ENCODE measurements at places on chromosomes 7 and 10.

DNA sequence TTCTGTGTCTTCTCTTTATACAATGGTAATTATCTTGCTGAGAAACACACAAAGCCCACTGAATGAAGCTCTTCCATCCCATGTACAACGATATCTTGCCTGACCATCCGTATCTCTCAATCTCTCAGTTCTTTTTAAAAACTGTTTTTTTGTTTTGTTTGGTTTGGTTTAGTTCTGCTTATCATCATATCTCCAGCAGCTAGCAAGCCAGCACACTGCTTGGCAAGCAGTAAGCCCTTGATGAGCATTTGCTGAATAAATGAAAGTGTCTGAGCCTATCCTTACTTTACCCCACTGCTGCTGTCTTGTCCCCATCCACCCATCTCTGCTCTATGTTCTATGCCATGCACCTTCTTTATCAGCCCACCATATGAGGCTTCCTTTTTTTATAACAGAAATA is 34.2 kb downstream of the ITGB1 start:
- no peak for DNase-seq

DNA sequence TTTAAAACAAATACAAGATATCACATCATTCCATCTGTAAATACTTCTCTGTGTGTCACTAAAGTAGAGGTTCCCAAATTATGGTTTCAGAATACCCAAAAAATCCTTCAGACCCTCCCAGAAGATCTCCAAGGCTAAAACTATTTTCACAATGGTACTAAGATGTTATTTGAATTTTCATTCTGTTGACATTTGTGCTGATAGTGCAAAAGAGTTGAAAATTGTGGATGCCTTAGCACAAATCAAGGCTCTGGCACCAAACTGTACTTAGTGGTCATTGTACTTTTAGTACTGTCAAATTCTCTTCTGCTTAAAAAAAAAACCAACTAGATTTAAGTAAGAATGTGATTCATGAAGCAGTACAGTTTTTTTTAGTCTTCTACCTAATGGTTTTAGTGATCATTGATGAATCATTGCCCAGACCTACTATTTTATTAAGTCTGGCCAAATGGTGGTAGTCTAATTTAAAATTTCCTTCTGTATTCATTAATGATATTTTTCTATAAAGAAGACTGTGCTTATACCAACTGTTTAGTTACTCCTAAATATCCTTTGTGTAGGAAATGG is 50.5 kb downstream of the TPST1 start:
- DNase-seq = no peak

DNA sequence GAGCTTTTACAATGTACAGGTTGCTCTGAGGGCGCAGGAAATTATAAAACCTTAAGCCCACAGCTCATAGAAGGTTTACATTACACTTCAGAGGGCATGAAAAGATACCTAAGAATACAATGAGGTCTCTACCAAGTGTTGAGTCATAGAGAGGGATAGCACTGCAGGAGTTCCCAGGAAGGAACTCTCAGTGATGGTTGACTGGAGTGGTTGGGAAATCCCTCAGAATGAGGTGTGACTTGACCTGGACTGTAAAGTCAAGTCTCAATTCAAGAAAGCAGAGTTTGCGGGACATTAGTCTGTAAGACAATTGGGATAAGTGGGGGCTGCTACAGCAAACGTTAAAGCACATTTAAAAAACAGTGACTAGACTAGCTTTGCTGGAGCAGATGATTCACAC is 21.9 kb downstream of the TNKS2 start:
- peak; percentile 50 for DNase-seq

GRCh38 chr7:82410461-82410860 is 33.1 kb downstream of the CACNA2D1 start:
- DNase-seq = no peak

DNA sequence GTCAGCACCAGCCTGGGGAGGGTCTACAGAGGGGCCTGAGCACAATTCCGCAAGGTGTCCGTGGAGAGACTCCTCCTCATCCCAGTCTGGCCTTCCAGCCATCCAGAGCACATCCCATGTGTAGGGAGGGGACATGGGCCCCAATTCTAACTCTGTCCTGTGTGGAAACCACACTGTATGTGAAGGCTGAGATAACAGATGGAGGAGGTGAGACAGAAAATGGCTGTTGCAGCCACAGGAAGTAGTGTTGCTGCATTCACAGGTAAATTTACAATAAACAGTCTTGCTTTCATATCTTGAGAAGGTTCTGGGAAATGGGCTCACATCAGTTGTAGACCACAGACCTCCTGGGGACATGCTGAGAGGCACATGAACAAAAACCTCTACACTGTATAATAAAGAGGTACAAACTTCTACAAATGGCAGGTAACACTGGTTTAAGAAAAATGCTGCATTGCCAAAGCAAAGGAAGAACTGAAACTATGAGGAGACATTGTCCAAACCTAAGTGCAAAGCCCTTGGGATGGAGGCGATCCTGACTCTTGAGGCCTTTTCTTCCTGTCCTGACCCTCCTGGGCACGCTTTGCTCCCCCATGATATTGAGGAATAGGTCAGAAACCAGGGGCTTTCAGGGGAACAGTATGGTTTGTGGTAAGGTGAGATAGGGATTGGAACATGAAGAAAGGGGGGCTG is 21.6 kb upstream of the GIMAP2 start:
- DNase-seq = no peak

DNA sequence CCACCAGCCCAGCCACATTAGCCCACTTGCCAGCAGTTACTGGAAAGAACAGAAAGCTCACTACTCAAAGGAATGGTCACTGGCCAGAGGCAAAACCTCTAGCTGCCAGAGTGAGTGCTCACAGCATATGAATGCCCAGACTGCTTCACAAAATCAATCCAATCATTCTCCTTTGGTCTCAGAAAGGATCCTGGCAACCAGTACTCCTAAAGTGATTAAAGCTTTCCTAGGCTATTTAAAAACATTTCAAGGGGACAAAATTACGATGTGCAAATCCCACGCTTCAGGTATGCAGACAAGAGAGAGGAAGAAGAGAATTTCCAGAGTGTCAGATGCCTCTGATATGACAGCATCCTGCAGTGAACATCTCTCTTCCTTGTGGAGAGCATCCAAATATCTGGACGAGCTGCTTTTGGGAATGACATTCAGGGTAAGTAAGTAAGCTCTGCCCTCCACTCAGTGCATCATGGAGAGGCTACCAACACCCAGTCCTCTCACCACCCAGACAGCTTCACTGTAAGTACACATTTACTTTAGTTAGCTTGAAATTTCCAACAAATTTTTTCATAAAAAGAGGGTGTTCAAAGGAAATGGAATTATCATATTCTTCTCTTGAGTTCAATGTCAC is 25.1 kb downstream of the ICA1 start:
- DNase-seq = no peak

DNA sequence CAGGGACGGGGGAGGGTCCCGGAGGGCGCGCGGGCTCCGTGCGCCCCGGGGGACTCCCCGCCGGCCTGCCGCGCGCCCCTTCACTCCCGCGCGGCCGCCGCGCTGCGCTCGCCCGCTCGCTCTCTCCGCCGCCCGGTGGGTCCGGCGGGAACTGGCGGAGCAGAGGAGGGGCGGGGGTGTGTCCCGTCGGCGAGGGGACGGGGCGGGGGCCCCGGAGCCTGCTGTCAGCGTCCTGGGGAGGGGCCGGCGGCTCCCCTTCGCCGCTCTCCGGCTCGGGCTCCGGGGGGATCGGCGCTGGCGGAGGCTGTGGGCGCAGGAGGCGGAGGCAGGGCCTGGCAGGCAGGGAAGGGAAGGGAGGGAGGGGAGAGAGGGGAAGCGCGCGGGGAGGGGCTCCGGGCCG is at the start of gene SH3PXD2A:
SH3PXD2A (minus strand) TSS at position 153 of the 400 bp plus-strand sequence. CDS start 310 bp downstream, outside the sequence.
- peak; percentile 84 for DNase-seq

DNA sequence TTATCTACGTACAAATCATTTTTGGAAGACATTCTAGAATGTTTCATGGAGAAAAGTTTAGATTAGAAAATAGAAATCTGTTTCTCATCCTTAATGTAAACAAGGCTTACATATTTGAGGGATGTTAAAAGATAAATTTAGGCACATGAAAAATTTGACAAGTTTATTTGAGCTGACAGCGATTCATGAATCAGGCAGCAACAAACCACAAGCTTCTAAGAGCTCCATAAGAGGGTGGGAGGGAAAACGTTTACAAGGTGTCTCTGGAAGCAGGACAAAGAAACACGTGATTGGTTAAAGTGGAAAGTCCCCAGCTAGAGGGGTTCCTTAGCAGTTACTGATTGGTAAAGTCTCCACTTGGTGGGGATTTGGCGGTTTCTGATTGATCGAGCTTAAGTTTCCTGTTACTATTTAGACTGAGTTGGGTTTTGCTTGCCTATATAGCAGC is 228.9 kb upstream of the PITRM1 start:
- DNase-seq = no peak

- DNase-seq = no peak
Measured at GRCh38 chr10:122285506-122286444, 14.7 kb downstream of the BTBD16 start.

- DNase-seq = no peak
Measured at GRCh38 chr7:136585954-136586670, 282.3 kb upstream of the CHRM2 start.

DNA sequence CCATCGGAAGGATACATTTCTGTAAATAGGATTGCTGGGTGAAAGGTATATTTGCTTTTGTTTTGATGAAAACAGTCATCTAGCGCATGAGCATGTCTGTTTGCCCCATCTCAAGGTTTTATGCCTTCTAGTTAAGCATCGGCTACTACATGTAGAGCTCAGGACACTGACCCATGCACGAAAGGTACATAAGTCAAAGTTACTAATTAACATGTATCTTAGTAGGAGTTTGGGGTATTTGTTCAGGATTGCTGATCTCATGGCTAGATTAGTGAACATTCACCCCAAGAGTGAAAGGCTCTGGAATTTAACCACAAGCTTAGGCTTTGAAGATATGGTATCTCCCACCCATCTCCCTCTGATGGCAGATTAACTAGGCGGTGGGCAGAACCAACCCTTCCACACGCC is 91.5 kb downstream of the RBM20 start:
- DNase-seq = no peak

- DNase-seq = no peak
Measured at GRCh38 chr7:28981161-28981465, 23.0 kb upstream of the TRIL start.

- DNase-seq = no peak
Measured at GRCh38 chr7:36825501-36825900, 101.2 kb upstream of the AOAH start.

DNA sequence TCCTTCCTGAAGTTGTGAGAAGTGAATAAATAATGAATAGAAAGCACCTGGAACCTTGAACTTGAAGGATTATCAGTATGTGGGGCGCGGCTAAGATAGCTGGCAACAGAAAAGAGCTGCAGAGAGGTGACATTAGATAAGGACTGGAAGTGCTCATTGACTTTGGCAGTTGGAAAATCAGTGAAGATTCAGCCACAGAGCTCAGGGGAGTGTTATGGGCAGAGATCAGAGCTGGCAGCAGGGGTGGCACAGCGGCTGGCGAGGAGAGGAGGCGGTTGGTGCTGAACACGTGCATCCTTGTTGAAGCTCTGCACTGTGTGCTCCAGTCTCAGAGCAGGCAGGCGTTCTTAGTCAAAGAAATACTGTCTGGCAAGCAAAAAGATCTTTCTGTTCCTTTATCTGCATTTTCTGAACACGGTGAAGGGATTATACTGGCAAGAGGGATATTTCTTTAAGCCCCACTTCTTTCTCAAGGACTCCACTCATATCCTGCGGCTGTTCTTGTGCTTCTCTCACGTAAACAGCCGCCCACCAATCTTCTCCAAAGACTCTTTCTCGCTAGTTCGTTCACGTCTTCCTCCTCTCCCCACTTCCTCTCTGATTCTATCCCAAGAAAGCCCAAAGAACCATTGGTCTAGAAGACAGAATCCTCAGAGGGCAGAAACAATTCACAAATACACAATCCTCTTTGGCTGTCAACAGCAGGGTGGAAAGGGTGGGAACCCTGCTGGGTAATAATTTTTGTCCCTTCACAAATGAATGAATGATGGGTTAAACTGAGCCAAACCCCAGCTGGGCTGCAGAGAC is 38.6 kb upstream of the ADD3 start:
- no peak for DNase-seq

DNA sequence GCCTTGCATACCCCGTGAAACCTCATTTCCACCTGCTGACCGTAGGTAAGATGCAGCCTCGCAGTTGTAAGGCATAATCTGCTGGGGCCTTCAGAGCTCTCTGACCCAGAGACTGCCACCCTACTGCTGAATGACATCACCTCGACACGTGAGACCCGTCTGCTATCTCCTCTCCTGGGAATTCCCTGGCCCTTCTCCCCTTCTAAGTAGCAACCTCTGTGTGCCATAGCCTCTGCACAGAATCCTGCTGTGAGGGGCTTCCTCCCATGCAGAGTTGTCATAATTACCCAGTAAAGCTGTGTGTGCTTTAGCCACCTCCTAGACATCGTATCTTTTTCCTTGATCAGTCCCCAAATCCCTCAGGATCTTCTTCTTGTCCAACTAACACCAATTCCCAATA is 106.7 kb downstream of the CACNB2 start:
- DNase-seq = peak; percentile 62

DNA sequence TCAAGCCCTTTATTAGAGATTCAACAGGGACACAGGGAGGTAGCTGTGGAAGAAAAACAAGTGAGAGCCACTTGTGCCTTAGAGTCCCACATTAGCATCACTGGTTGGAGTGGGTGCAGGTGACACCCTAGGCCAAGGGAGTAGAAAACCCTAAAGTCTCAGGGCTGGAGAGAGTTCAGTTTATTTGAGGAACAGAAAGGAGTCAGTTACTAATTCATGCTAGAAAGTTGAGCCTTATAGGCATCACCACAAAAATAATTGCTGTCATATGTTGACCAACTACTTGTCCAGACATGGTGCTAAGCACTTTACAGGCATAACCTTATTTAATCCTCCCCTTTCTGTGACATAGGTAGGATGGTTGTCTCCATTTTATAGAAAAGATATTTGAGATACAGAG is 20.9 kb upstream of the ACSL5 start:
- DNase-seq = no peak

- DNase-seq = peak; percentile 78
Measured at GRCh38 chr10:117736655-117737054, 194.1 kb downstream of the EMX2 start.

GRCh38 chr10:61841338-61841875 is 60.1 kb upstream of the ARID5B start:
- DNase-seq = no peak

GRCh38 chr7:49631071-49631815 is 142.2 kb upstream of the VWC2 start:
- DNase-seq = no peak

DNA sequence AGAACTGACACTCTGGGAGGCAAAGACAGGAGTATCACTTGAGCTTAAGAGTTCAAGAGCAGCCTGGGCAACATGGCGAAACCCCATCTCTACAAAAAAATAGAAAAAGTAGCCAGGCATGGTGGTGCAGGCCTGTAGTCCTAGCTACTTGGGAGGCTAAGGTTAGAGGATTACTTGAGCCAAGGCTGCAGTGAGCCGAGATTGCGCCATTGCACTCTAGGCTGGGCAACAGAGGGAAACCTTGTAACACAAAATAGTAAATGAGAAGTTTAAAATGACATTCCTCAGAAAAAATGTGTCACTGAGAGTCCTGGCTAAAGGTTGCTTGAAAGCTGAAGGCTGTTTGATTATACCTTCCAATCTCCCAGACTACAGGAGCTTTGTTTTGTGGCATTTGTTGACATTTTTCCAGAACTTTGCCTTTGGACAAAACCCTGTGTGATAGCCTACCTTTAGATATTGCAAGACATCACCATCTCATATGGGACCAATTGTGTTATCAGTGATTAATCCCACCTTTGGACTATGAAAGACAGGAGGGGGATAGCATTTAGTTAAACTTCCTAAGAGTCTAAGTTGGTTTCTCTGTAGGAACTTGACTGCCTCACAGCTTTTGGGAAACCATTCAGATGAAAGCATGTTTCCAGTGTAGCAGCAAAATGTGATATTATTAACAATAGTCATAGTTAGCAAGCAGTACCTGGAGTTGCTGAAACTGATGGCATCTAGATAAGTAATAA is 5.3 kb downstream of the TNKS2 start:
- no peak for DNase-seq

- peak; percentile 92 for DNase-seq
Measured at GRCh38 chr7:36291387-36292316, 98.0 kb upstream of the ANLN start.

All from endodermal cell (in vitro differentiated cells).